A549 treated with ZK216348 at 1 μM for 4 hours (cell line): ENCODE measurements at places on chromosomes 1 and 21. TPM values are rescaled to one million over a fixed set of nuclear protein-coding genes. Genes with fewer than 3 reads are reported as not detected.

ELF3 gene
- total RNA-seq = 176 to 238 TPM (median 207 TPM) in 5 replicates

PTPRC gene
- total RNA-seq = not detected in 5 replicates

SHE gene
- 0.05 to 0.08 TPM (median 0.07 TPM) in 5 replicates for total RNA-seq

LZIC gene
- 20.1 to 32.6 TPM (median 22.2 TPM) in 5 replicates for total RNA-seq

WDR4 gene
- total RNA-seq = 14.9 to 34.2 TPM (median 33.4 TPM) in 5 replicates

ATP6V1G3 gene
- not detected in 5 replicates for total RNA-seq
